ENCODE measurements at places on chromosomes 2 and 18.

DNA sequence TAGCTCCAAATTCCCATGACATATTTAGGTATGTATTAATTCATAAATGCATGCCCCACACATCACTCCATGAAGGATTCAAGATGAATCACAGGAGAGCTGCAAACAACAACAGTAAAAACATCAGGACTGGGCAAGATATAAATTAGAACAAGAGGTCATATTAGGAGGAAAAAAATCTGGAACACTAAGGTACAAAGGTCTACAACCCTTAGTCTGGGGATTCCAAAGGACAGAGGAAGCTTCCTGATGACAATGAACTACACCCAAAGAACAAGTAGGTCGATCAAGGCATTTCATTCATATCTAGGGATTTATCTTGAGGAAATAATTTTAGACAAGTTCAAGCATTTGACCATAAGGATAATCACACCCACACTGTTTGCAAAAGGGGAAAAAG is 14.5 kb downstream of the VPS4B start:
- no peak for DNase-seq

GRCh38 chr18:75588412-75588811 is 160.9 kb upstream of the SMIM21 start:
- no peak for DNase-seq

DNA sequence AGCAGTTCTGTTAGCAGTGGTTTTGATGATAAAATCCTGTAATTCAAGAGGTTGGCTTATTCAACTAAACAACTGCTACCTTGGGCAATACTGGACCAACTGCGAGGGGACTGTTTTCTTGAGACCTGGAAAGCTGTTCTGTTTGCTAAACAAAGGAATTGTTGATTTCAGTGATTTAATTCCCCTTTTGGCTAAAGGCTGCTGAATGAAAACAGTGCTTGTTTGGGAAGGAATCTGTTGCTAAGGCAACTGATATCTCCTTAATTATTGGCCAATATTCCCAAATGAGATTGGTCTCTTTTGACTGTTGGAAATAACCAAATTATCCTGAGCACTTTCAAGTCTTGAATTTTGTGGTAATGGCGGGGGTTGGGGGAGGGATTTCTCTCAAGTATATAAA is 136.8 kb downstream of the CAMKMT start:
- no peak for DNase-seq

DNA sequence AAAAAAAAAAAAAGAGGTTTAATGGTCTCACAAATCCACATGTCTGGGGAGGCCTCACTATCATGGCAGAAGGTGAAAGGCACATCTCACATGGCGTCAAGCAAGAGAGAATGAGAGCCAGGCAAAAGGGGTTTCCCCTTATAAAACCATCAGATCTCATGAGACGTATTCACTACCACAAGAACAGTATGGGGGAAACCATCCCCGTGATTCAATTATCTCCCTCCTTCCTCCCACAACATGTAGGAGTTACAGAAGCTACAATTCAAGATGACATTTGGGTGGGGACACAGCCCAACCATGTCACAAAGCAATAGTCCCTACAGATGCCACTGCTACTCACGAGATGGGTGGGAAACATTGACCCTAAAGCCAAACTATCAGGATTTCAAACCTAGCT is 392.7 kb upstream of the ID2 start:
- no peak for DNase-seq

- no peak for DNase-seq
Observed at GRCh38 chr2:310994-311393, 23.1 kb upstream of the ALKAL2 start.

DNA sequence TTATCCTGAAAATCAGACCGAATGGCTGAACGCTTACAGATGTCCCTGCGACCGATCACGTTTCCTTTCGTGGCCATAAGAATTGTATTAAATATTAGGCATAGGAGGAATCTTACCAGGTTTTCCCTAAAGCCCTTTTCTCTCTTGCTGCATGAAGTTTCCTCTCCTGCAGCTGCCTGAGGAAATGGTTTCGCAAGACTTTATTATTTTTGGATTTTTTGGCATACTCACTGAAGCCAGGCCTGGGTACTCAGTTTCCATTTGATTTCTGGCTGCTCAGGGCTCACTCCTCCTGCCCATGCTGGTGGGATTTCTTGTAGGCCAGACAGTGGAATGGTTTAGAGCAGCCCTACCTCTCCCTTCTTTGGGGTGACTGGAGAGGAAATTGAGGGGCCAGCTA is 114.0 kb downstream of the KLHL29 start:
- no peak for DNase-seq

GRCh38 chr2:143633419-143633818 is 504.2 kb downstream of the ARHGAP15 start:
- DNase-seq, result no peak

GRCh38 chr2:168343586-168343985 is 96.2 kb upstream of the STK39 start:
- DNase-seq, result no peak

GRCh38 chr2:51971136-51971535 is 939.2 kb upstream of the NRXN1 start:
- no peak for DNase-seq

DNA sequence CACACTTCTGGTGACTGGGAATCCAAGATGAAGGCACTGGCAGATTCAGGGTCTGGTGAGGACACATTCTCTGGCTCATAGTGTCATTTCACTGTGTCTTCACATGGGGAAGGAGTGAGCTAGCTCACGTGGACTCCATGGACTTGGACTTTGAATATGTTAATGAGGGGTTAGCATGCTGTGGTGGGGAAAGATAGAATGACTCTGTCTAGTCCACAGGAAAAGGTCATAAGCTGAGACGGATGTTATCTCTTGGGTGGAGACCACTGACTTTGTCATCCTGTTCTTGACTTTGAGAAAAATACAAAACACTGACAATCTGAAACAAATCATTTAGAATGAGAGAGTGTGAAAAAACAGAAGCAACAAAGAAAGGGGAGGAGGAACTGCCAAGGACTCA is 145.9 kb downstream of the PIK3C3 start:
- DNase-seq, result no peak

- DNase-seq, result no peak
Observed at GRCh38 chr2:54353216-54353615, 97.2 kb upstream of the TSPYL6 start.

- DNase-seq, result no peak
Observed at GRCh38 chr2:35099342-35099741, 1256.2 kb upstream of the CRIM1 start.

GRCh38 chr2:137888845-137889244 is 75.4 kb upstream of the HNMT start:
- peak; percentile 6 for DNase-seq
